ENCODE measurements at places on chromosomes 6 and 20. TPM values are rescaled to one million over a fixed set of nuclear protein-coding genes. Genes with fewer than 3 reads are reported as not detected.

Gene LTA
- not detected for total RNA-seq

Gene CALHM6
- total RNA-seq = 0.45 TPM

Gene NRSN2
- 55.9 TPM for total RNA-seq

Gene RGS17
- total RNA-seq = 5.9 TPM

Gene COL19A1
- total RNA-seq = not detected

Gene PBOV1
- not detected for total RNA-seq

Gene PCK1
- 0.03 TPM for total RNA-seq

Gene KIAA1755
- total RNA-seq = 0.12 TPM

Gene CST5
- total RNA-seq = not detected

Gene ADGB
- not detected for total RNA-seq

Gene SLC22A1
- total RNA-seq = 1.9 TPM

Gene TUBB2B
- 13.8 TPM for total RNA-seq

Gene QKI
- total RNA-seq = 54.9 TPM

Gene HSD17B8
- 16.0 TPM for total RNA-seq

Gene ZC3H12D
- 0.07 TPM for total RNA-seq

Gene TRDN
- not detected for total RNA-seq

Gene MACROD2
- 0.90 TPM for total RNA-seq

Gene ATP6V1G2
- total RNA-seq = 0.40 TPM

Gene FAM209B
- total RNA-seq = 0.42 TPM

Gene AURKA
- 119 TPM for total RNA-seq

Gene BNIP5
- total RNA-seq = not detected

Gene C6orf132
- total RNA-seq = 1.1 TPM

Gene RPL10A
- total RNA-seq = 1,587 TPM

Gene CDH26
- 0.09 TPM for total RNA-seq

Gene L3MBTL3
- total RNA-seq = 3.2 TPM

Gene OLIG3
- not detected for total RNA-seq

Gene SMPDL3A
- total RNA-seq = 3.4 TPM

Gene TAF4
- total RNA-seq = 20.2 TPM

Gene ROS1
- total RNA-seq = 0.24 TPM

Gene MUCL3
- not detected for total RNA-seq

Gene SLC32A1
- not detected for total RNA-seq

Gene C6orf118
- 0.28 TPM for total RNA-seq

Gene TFEB
- 5.5 TPM for total RNA-seq

Gene NFKBIL1
- 10.5 TPM for total RNA-seq

Gene CRYBG1
- 0.64 TPM for total RNA-seq

Gene ADGRB3
- total RNA-seq = not detected

Gene CLPSL2
- 0.60 TPM for total RNA-seq

Gene GNMT
- total RNA-seq = 0.09 TPM

Gene C6orf15
- total RNA-seq = not detected

Gene DDX27
- 63.2 TPM for total RNA-seq

Gene TINAG
- not detected for total RNA-seq

Gene NUDT3
- total RNA-seq = 6.7 TPM

Gene BPIFB1
- total RNA-seq = 0.12 TPM

Gene PTCRA
- total RNA-seq = not detected

Gene HRH3
- total RNA-seq = not detected

Gene C6orf52
- 1.7 TPM for total RNA-seq

Gene SLC16A10
- total RNA-seq = 0.28 TPM

Gene DLL1
- 0.19 TPM for total RNA-seq

Gene GCM1
- total RNA-seq = not detected

Gene PSORS1C1
- 5.7 TPM for total RNA-seq

Gene DACT2
- 0.40 TPM for total RNA-seq

Gene BLCAP
- total RNA-seq = 50.1 TPM

Gene LY6G6D
- not detected for total RNA-seq

Data from A549 treated with DMSO at 1 μM for 4 hours (cell line).